Endodermal cell (in vitro differentiated cells): ENCODE measurements at places on chromosomes 4 and X. TPM values are rescaled to one million over a fixed set of nuclear protein-coding genes. Genes with fewer than 3 reads are reported as not detected.
A peak's percentile ranks its signal among the peaks of the same experiment; 100 is the strongest.

The CPEB2 gene
- 8.6 and 9.9 TPM in 2 replicates for total RNA-seq

The ETDA gene
- total RNA-seq = not detected in 3 replicates

DNA sequence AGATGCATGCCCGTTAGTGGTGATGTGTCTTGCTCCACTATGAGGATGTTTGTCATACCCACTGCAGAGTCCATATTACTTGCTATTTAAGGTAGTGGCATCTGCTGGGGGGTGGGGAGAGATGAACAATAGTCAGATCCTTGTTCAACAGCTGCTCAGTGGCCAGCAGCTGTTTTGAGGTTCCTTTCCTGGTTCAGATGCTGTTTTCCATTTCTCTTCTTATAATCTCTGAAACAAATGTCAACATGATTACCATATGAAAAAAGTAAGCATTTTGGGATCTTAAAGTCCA is 1567.9 kb upstream of the TENM3 start:
- H3K36me3 ChIP-seq = no peaks in the 10 kb centered on the region
- H3K4me1 ChIP-seq = no peaks in the 10 kb centered on the region
- DNase-seq = no peak
- no peak overlapping the region for H3K4me3 ChIP-seq

DNA sequence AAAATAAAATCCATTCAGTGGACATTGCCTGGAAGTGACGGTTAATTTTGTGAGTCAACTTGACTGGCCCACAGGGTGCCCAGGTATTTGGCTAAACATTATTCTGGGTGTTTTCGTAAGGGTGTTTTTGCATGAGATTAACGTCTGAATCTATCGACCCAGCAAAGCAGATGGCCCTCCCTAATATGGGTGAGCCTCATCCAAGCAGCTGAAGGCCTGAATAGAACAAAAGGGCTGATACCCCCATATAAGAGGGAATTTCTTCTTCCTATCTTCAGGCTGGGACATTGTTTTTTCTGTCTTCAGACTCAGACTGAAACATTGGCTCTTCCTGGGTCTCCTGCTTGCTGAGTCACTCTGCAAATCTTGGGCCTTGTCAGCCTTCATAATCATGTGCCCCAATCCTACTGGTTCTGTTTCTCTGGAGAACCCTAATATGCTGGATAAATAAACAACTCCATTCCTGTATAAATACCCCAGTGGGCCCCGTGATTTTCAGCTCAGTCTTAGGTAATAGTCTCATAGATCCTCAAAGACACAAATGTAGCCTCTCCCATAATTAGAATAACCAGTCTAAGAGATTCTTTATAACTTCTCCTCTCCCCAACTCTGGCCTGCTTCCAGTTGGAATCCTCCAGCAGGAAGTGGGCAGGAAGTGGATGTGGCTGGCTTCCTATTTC is 33.1 kb upstream of the DDX3X start:
- no peaks in the 10 kb centered on the region for H3K27me3 ChIP-seq
- H3K36me3 ChIP-seq = no peaks in the 10 kb centered on the region
- H3K4me1 ChIP-seq = no peaks in the 10 kb centered on the region
- no peak overlapping the region for H3K4me3 ChIP-seq
- H3K27ac ChIP-seq = no peak overlapping the region

The KIAA1210 gene
- not detected in 3 replicates for total RNA-seq

DNA sequence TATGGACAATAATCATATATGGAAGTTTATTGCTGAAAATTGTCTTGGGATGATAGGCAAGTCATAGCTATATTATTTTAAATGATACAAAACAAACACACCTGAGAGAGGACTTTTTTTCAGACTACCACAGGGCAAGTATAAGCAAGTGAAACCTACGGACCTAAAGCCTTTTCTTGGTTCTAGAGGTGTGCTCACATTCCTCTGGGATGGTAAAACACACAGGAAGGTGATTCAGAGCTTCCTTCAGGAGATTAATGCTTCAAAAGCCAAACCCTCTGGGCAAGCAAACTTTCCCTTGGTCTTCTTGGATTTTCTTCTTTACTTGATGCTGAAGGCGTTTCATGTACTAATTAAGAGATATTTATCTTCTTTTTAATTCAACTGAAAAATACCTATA is 60.1 kb upstream of the ACSL4 start:
- no peak overlapping the region for H3K4me3 ChIP-seq
- no peak overlapping the region for H3K27ac ChIP-seq

DNA sequence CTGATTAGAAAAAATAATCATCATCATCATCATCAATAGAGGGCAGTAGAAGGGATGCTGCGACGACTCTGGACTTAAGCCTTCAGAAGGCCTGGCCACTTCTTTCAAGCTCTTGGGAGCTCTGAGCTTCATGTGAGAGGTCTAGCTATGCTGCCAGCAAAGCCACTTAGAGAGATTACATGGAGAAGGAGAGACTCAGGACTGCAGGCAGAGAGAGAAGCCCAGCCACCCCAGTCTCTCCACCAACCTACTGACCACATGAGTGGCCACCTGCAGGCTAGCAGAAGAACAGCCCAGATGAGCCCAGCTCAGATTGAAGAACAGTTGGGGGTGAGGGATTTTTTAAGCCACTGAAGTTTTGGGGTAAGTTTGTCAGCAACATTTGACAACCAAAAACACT is 17.1 kb upstream of the TMEM150C start:
- peak; percentile 76 for DNase-seq
- H3K27ac ChIP-seq = no peak overlapping the region

The UNC5C gene
- total RNA-seq = 6.3 and 7.2 TPM in 2 replicates

- H3K4me1 ChIP-seq = no peaks in the 10 kb centered on the region
- H3K4me3 ChIP-seq = peak within 1 kb of the TSS; percentile 86
- peak; percentile 94 for DNase-seq
- no peaks in the 10 kb centered on the region for H3K27me3 ChIP-seq
- H3K27ac ChIP-seq = no peak within 1 kb of the TSS
Observed at GRCh38 chrX:141176586-141177451, at the start of gene LDOC1. Gene LDOC1, minus strand, starts transcription at chrX:141177129. Its CDS starts 108 bp downstream, at chrX:141177021.

DNA sequence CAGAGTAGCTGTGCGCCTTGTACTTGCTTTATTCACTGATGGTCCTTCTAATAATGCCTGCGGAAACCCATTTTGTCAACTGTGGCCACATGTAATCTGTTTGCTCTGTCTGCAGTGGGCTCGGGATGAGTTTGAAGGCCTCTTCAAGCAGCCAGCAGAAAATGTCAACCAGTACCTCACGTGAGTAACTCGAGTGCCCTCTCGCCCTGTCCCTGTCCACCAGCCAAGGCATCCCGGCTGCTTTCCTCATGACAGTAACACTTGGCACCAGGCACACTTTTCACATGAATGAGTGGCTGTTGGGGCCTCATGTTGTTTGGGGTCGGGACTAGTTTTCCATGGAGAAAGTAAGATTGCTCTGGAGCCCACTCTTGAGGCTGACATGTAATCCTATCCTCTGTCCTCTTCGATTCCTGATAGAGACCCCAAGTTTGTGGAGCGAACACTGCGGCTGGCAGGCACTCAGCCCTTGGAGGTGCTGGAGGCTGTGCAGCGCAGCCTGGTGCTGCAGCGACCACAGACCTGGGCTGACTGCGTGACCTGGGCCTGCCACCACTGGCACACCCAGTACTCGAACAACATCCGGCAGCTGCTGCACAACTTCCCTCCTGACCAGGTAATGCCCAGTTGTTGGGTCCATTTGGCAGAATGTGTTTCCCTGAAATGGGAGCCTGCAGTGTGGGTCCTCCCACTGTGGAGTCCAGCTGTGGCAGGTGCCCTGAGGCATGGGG is 8.8 kb upstream of the CDK16 start:
- peaks cover 84% of the 10 kb centered on the region for H3K36me3 ChIP-seq
- no peaks in the 10 kb centered on the region for H3K4me1 ChIP-seq
- no peak overlapping the region for H3K4me3 ChIP-seq
- no peak for DNase-seq
- H3K27ac ChIP-seq = no peak overlapping the region
- no peaks in the 10 kb centered on the region for H3K27me3 ChIP-seq

DNA sequence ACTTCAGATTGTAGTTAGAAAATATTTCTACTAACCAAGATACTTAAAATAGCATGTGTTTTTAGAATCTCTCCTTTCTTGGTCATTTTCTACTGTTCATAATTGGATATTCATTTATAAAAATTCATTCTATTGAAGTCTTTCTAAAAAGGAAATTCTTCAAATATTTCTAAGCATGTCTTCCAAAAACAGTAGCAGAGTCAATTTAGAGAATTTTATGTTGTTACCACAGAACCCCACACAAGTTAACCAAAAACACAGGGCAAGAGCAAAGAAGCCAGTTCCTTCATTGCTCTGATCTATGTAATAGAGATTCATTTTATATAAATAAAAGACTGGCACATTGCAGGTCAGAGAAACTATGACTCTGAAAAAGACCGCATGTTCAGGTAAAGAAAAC is 345.1 kb upstream of the PITX2 start:
- H3K4me3 ChIP-seq = no peak overlapping the region
- peaks cover 21% of the 10 kb centered on the region for H3K27me3 ChIP-seq
- no peaks in the 10 kb centered on the region for H3K4me1 ChIP-seq
- H3K36me3 ChIP-seq = no peaks in the 10 kb centered on the region
- H3K27ac ChIP-seq = no peak overlapping the region

GRCh38 chrX:130075777-130076176 is 34.5 kb downstream of the ELF4 start:
- no peak overlapping the region for H3K27ac ChIP-seq
- no peaks in the 10 kb centered on the region for H3K36me3 ChIP-seq
- no peaks in the 10 kb centered on the region for H3K27me3 ChIP-seq
- no peak overlapping the region for H3K4me3 ChIP-seq
- no peaks in the 10 kb centered on the region for H3K4me1 ChIP-seq

DNA sequence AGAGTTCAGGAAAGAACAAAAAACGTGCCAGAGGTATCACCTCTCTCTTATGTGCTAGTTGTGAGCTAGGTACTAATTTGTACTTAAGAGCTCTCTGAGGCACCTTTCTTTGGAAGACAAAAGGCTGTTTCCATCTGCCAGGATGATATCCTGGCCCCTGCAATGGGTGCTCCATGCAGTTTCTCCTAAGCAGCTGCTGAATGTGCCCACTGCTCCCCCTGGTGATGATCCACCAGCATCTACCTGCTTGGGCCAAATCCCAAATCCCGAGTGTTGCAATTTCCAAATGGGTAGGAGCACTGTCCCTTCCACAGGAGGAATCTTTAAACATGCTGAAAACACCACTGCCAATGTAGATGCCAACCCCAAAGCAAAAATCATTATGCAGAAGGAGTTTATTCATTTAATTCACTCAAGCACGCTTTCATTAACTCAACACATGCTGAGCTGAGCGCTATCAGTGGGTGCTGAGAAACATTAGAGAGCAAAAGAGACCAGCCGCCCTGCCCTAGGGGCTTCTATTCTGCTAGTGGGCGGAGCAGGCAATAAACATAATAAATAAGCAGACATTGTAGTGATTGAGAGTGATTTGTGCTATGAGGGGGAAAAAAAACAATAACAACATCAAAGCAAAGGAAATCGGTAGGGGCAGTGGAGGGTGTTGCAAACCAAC is 69.6 kb upstream of the C4orf50 start:
- H3K27ac ChIP-seq = no peak overlapping the region
- peaks cover 18% of the 10 kb centered on the region for H3K36me3 ChIP-seq
- peak; percentile 89 for DNase-seq
- no peaks in the 10 kb centered on the region for H3K4me1 ChIP-seq
- no peak overlapping the region for H3K4me3 ChIP-seq
- no peaks in the 10 kb centered on the region for H3K27me3 ChIP-seq

DNA sequence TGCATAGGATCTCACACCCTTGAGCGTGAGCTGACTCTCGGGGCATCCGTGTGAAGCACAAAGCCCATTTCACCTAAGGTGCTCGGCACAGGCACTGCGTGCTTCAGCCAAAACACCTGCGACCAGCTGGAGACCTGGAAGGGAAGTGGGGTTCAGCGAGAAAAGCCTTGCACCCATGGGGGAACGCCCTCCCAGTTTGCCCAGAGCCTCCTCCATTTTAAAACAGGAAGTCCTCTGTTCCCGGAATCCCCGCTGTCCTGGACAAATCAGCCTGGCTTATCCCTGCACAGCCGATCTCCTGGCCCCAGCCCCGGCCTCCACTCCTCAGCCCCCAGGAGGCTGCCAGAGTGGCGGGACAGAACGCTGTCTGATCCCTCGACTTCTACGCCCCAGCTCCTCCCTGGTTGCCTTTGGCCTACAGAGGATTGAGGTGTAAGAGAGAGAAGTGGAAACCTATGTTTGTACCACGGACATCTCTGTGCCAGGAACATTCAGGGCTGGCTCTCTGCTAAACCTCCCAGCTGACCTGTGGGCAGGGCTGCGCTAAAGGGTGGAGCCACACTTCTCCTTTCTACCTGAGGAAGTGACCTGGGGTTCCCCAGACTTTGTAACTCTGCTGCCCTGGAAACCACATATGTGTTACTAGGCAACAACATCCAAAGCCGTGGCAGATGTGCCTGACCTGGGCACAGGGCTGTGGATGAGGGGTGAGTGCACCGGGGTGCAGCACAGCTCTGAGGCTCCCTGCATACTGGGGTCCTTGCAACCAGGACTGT is 3.8 kb upstream of the C4orf50 start:
- no peak for DNase-seq
- no peaks in the 10 kb centered on the region for H3K36me3 ChIP-seq
- no peaks in the 10 kb centered on the region for H3K27me3 ChIP-seq
- no peak overlapping the region for H3K27ac ChIP-seq
- H3K4me1 ChIP-seq = no peaks in the 10 kb centered on the region

DNA sequence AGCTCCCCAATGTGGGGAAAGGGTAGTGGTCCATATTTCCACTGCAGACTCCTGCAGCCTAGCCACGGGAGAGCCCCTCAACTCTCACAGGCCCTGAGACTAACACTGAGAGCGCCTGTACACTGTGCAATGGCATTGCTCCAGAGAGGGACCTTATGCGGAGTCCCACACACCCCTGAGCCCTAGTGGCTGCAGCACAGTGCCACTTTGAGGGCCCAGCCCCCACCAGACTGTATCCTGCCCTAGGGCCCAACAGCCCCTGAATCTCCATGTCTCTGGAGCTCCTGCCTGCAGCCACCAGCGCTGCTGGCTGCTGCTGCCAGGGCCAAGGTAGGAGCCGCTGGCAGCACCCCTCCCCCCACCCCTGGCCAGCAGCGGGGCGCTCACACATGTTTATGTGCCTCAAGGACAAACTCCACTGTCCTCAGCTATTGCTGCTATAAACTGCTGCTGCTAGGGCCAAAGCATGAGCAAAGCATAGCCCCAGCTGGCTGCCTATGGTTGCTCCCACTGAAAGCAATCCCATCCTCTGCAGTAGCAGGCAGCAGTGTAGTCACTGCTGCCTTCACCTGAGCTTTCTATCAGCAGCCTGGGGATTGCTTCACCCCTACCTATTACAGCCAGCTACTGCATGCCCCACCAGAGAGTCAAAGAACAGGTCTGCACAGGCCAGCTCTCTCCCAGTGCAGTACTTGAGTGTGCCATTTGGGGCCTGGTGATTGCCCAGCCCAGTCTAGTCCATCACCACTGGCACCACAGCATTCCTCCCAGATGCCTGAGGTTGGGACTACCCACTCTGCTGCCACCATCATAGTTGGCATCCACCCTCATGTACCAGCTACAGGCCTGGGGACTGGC is 24.3 kb downstream of the TMEM154 start:
- no peaks in the 10 kb centered on the region for H3K27me3 ChIP-seq
- no peak for DNase-seq
- H3K27ac ChIP-seq = no peak overlapping the region
- no peak overlapping the region for H3K4me3 ChIP-seq
